ENCODE measurements at places on chromosomes 11 and 22.

- no peak for DNase-seq
Measured at GRCh38 chr11:128420265-128420664, 167.1 kb downstream of the ETS1 start.

- no peak for DNase-seq
Measured at GRCh38 chr11:120021391-120021953, 116.4 kb downstream of the TRIM29 start.

DNA sequence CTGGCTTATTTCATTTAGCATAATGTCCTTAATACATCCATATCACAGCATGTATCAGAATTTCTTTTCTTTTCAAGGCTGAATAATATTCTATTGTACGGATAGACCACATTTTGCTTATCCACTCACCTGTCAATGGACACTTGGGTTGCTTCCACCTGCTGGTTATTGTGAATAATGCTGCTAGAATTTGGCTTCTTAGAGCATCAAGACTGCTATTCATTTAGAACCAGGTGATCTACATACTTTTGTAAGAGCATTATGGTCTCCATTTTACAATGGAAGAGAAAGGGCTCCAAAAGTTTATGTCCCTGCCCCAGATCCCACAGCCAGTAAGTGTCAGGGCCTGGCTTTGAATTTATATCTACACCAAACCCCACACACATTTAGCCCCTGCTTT, 100.7 kb upstream of the CD82 start:
- DNase-seq: no peak

GRCh38 chr11:12224537-12224893, 114.1 kb downstream of the MICAL2 start:
- DNase-seq: peak; percentile 58

GRCh38 chr11:65558002-65558929, at the start of gene LTBP3:
Gene LTBP3 (minus strand): TSS chr11:65558359. CDS start chr11:65557959, 400 bp downstream.
- DNase-seq: no peak

- no peak for DNase-seq
Measured at GRCh38 chr22:30294066-30294465, 4.8 kb upstream of the CASTOR1 start.

DNA sequence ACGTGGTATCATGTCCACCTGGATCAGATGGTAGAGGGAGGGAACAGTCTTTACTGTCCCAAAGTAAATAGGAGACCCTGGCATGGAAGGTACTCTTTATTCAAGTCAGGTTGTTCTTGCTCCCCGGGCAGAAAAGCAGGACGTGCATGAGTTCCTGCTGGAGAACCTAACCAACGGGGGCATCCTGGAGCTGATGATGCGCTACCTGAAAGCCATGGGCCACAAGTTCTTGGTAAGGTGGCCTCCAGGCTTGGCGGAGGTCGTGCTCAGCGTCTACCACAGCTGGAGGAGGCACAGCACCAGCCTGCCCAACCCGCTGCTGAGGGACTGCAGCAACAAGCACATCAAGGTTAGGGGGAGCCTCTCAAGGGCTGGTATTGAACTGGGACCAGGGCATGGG, 48.7 kb downstream of the CABIN1 start:
- DNase-seq: no peak

- peak; percentile 38 for DNase-seq
Measured at GRCh38 chr11:66418168-66418985, 2.5 kb upstream of the NPAS4 start.

DNA sequence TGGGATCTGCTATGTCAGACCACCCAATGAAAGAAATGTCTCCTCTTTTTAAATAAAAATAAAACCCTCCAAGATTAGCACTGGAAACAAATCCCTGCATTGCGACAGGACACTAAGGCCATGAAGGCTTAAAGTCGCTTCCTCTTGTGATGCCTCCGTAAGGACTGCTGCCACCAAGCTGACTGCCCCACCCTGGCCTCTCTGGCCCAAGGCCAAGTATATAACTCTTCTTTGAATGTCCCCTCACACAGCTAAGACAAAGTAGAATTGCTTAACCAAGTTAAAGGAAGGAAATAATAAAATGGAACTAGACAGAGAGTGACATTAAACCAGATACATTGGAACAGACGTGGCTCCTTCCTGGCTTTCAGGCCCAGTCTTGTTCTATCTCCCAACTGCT, 7.5 kb upstream of the NRGN start:
- DNase-seq: no peak

GRCh38 chr11:27894552-27894951, 194.3 kb upstream of the BDNF start:
- no peak for DNase-seq

- DNase-seq: no peak
Measured at GRCh38 chr11:86905252-86905651, 49.9 kb downstream of the FZD4 start.

- DNase-seq: no peak
Measured at GRCh38 chr11:37689951-37690350, 1091.9 kb upstream of the RAG2 start.

- DNase-seq: no peak
Measured at GRCh38 chr11:45670386-45671135, 5.1 kb upstream of the CHST1 start.

DNA sequence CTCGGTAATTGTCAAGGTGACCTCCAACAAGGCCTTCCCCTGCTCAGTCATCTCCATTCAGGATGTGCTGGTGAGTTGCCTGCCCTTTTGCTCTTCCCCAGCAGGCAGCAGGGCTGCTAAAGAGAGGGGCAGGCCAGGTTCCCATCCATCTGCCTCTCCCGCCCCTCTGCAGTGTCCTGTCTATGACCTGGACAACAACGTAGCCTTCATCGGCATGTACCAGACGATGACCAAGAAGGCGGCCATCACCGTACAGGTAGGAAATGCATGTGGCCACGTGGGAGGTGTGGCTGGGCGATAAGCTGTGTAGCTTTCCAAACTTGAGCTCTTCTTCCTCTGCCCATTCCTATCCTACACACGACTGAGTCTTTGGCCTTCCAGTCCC, 4.0 kb downstream of the SIDT2 start:
- no peak for DNase-seq

GRCh38 chr11:71452199-71453036, 585 bp upstream of the NADSYN1 start:
- DNase-seq: peak; percentile 19

- DNase-seq: no peak
Measured at GRCh38 chr11:27287205-27287604, 75.8 kb downstream of the CCDC34 start.

DNA sequence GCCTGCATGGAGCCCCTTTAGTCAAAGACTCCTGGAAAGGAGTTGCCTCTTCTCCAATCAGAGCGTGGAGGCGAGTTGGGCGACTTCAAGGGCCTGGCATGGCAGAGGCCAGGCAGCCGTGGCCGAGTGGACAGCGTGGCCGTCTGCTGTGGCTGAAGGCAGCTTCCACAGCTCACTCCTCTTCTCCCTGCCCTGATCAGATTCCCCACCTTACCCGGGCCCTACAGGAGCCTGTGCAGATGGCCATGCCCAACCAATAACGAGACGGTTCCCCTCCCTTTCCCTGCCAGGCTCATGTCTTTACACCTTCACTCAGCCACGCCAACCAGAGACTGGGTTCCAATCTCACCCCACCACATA, 20.0 kb upstream of the SLC22A12 start:
- no peak for DNase-seq

Data from stimulated activated CD4-positive, alpha-beta T cell treated with anti-CD3 and anti-CD28 coated beads, Interleukin-15, amount 100 ng/mL, for 1 hour (primary cell).